Stimulated activated CD4-positive, alpha-beta T cell treated with anti-CD3 and anti-CD28 coated beads, Interleukin-15, amount 100 ng/mL, for 24 hours (primary cell): ENCODE measurements at places on chromosomes 3 and 15.

DNA sequence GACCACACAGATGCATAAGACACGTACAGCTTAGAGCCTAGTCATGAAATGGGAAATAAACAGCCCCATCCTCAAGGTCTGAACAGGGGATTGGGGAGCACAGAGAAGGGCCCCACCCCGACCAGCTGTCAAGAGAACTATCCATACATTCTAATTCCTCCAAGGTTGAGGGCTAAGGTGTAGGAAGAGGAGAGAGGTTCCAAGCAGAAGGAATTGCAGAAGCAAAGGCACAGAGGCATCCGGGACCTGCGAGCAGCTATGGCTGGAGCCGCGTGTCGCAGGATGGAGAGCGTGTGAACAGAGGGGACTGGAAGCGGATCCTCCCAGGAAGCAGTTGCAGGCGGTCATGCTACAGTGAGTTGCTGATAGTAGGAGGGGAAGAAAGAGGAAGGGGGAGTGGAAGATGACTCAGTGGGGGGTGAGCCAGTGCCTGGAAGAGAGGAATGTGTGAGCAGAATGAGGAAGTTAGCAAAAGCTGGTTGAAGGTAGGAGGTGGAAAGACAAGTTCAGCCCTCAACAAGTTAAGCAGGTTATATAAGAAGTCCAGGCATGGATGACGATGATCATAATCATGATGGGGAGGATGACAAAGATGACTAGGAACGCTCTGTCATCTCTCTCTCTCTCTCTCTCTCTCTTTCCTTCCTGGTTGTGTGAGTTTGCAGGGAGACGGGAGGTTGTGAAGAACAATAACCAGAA is 89.7 kb downstream of the LIPC start:
- DNase-seq = no peak

DNA sequence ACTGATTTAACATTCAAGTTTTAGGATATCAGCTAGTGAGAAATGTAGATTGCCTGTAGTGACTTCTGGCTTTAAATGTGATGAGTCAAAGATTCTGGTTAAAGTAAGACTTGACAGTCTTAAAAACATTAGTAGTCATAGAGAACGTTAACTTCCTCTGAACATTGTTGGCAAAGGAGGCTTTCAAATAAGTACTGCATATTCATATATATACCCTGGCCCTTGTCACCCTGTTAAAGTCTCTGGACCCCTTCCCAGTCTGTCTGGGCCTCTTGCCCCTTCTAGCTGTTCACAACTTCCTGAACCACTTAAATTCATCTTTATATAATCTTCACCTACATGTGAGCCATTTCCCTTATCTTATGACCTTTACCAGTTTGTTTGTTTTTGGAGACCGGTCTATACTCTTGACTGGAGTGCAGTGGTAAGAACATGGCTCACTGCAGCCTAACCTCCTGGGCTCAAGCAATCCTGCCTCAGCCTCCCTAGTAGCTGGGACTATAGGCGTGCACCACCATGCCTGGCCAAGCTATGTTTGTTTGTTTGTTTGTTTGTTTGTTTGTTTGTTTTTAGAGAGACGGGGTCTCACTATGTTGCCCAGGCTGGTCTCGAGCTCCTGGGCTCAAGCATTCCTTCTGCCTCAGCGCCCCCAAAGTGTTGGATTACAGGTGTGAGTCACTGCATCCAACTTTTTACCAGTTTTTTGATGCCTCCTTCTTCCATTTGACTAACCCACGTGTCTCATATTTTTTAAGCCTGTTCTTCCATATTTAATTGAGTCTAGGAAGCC is 64.4 kb upstream of the CRTC3 start:
- no peak for DNase-seq

DNA sequence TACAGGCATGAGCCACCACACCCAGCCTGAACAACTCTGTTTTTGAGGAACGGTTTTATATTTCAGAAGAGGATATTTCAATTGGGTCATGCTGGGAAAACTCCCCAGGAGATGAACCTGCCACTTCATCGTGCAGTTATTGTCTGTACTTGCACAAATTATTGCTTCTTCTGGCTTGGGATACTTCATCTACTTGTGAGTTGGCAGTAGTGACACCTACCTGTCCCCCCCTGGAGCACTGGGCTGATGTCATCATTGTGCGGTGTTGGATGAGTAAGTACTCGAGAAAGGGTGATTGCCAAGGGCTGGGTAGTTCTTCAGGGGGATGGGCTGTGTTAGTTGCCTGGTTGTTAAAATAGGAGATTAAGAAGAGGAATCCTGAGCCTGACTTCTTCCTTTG is 85.1 kb upstream of the SAMMSON start:
- no peak for DNase-seq

DNA sequence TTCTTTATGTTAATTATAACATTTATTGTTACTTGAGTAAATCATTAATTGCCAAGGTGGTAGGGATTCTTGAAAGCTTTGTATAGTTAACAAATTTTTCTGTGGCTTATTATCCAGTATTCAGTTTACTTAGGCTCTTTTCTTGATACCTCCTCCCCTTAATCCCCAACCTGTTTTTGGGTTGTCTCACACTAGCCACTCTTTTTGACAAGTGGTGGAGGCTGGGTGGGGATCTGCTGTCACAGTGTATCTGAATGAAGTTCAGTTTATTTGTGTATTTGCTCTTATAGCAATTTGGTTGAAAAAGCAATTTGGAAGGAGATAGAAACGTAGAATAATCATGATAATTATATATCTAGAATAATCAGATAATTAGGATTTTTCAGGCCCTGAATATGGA is 43.8 kb downstream of the STT3B start:
- DNase-seq = no peak
